ENCODE measurements at places on chromosomes 4 and X.

GRCh38 chrX:110402850-110403221 lies 44.2 kb downstream of the RTL9 start:
- no peak for DNase-seq

DNA sequence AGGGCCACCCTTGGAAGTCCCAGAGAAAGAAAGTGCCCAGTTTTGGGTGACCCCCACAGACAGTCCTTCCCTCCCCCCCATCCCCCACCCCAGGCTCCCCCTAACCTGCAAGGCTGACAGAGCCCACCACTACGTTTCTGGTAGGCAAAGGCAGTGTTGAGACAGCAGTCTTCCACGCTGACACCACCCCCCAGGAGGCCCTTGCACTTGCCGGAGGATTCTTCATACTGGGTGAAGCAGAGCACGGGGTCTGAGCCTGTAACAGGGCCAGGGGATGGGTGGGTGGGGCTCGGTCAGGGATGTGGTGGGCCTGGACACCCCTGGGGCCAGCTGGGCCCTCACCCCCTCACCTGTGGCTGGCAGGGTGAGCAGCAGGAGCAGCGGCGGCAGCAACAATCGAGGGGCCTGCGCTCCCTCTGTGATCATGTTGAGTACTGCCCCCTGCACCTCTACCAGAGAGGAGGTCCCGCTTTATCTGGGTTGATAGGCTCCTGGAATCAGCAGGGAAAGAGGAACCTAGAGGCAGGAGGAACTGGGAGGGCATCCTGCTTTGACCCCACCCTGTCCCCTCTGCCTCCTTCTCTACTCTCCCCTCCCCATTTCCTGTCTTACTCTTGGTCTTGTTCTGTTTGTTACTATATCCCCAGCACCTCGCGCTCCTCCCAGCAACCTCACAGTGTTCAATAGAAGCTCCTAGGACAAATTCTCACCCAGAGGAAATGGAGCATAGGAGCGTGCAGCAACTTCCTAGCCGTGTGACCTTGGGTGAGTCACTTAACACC lies at the start of gene CFP:
Gene CFP, minus strand, starts transcription at position 512 of the 782 bp plus-strand sequence. Its CDS starts 86 bp downstream, at position 426.
- no peak for DNase-seq

DNA sequence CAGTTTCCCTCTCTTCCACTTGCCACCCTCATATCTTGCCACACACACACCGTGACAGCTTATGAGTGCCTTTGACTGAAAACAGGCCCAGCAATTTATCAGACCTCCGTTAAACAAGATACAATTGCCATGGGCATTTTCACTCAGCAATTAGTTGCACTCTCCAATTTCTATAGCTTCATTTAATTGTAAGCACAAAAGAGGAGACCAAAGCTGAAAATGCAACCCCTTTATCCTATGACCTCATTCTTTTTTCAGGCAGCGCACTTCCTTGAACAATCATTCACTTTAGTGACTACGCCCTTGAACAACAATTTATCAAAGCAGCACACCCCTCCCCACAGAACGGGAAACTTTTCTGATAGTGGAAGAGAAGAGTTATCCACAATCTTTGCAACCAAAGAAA lies 4.1 kb downstream of the POF1B start:
- DNase-seq = peak; percentile 29

GRCh38 chr4:124060261-124060918 lies 652.1 kb downstream of the ANKRD50 start:
- DNase-seq = peak; percentile 12

DNA sequence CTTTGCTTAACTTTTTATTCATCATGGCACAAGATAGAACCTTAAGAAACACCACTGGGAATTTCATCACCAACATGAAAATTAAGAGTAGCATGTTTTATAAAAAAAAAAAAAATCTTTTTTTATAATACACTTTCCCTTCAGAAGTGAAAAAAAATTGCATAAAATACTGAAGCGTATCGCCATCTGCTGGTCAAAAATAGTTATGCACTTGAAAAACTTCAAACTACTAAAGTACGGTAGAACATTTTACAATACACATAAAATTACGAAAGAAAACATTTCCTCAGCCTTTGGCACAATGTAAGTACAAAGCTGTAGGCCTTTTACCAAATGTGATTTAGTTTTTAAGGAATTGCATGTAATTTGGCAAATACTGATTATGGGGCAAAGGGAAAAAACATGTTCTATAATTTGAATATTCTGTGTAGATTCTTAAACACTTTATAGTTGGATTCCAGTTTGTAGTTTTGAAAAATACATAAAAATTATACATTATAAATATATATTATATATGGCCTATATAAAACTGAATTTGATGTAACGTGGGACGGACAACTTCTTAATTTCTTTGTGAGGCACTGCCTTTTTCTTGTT lies 26.5 kb downstream of the HCCS start:
- DNase-seq = no peak

- peak; percentile 51 for DNase-seq
Measured at GRCh38 chr4:3766036-3766784, at the start of gene ADRA2C. Gene ADRA2C, plus strand, starts transcription at chr4:3766385. Its CDS starts 222 bp downstream, at chr4:3766607.

DNA sequence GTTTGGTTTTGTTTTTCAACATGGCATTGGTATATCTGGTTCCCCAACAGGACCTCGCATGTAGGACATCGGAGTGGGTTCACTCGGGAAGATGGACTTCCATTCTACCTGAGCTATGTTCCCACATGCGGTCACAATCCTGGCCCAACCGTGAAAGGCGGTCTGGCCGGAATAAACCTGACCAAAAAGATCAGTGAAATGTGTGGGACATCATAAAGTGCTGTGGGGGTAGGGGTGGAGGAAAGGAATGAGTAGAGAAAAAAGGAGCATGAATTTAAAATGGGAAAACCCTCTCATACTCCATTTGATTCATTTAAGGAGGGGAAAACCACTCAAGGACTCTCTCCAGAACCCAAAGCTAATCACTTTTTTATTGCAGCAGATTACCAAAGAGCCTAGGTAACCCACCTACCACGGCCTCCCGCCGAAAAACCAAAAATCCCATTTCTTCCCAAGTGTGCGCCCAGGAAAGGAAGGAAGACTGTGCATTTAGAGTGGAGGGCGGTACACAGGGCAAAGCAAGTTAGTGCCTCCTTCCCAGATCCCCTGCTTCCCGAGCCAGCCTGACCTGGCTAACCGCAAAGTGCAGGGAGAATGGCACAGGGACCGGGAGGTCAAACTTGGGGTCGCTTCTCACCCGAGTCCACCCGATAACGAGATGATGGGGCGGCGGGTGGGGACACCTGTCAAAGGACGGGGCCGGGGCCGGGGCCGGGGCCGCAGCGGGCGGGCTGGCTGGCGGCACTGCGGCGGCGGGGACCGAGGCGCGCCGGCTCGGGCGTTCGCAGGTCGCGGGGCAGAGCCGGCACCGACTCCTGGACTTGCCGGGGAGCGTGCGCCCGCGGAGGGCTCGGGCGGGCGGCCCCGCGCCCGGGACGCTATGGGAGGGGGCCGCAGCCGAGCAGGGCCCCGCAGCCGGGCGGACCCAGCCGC lies 669 bp downstream of the TMEM150C start:
- peak; percentile 14 for DNase-seq

GRCh38 chr4:74108457-74109115 lies 9.6 kb upstream of the CXCL2 start:
- no peak for DNase-seq

DNA sequence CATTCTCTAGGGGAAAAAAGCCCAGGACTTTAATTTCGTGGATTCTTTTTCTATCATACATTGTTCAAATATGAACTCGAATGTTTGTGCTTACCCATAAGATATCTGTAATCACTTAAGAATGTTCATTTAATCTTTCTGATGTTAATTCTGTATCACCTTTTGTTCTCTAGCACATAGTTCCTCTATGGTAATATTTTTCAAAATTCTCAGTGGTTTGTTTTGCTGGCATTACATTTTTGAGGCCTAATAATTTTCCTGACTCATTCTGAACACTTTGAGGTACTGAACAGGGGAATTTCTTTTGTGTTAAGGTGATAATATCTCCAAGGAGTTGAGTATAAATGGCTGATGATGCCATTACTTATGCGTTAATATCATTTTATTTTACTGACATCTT lies 490.7 kb upstream of the PITX2 start:
- DNase-seq = no peak

DNA sequence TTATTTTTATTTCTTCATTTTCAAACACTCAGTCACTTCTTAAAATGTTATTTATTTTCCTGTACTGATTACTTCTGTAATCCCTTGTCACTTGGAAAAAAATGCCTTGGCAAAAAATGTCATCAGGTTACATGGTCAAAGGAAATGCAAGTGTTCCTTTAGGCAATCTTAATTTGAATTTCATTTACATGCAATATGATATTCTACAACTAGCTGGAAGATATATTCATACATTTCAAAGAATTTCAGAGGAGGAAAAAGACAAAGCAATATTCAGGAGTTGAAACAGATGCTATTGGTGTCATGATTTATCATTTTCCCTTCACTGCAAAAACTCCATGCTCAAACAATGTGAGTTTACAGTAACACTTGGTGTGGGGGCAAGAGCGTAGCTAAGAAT lies 1316.6 kb downstream of the FSTL5 start:
- no peak for DNase-seq
